Dermis microvascular lymphatic vessel endothelial cell (primary cell): ENCODE measurements at places on chromosomes 1 and 21. TPM values are rescaled to one million over a fixed set of nuclear protein-coding genes. Genes with fewer than 3 reads are reported as not detected.

Gene CD247
- total RNA-seq, result under 0.01 and 0.13 TPM in 2 replicates

Gene GFI1
- under 0.01 TPM in 1 of 2 replicates, not detected in the other for total RNA-seq

Gene VASH2
- 0.13 TPM in 2 replicates for total RNA-seq

Gene JAM2
- total RNA-seq, result 0.51 and 1.4 TPM in 2 replicates

Gene CATSPERE
- total RNA-seq, result 0.39 and 0.89 TPM in 2 replicates

Gene AADACL3
- total RNA-seq, result not detected in 2 replicates

Gene B3GALT6
- 16.8 and 32.7 TPM in 2 replicates for total RNA-seq

Gene PEAR1
- total RNA-seq, result 10.9 and 25.2 TPM in 2 replicates
